ENCODE measurements at places on chromosomes 6 and 20. TPM values are rescaled to one million over a fixed set of nuclear protein-coding genes. Genes with fewer than 3 reads are reported as not detected.

- no peak for ATAC-seq
Measured at GRCh38 chr6:41594326-41594725, 43.9 kb upstream of the MDFI start.

GRCh38 chr6:40407239-40407638 lies 179.9 kb downstream of the LRFN2 start:
- ATAC-seq, result no peak

DNA sequence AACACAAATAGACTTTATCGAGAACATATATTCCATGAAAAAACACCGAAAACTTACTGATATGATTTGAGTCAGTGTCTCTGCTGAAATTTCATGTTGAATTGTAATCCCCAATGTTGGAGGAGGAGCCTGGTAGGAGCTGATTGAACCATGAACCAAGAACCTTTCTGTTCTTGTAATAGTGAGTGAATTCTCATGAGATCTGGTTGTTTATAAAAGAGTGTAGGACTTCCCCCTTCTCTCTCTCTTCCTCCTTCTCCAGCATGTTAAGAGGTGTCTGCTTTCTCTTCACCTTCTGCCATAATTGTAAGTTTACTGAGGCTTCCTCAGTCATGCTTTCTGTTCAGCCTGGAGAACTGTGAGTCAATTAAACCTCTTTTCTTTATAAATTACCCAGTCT lies 1289.3 kb upstream of the CITED2 start:
- ATAC-seq, result no peak

DNA sequence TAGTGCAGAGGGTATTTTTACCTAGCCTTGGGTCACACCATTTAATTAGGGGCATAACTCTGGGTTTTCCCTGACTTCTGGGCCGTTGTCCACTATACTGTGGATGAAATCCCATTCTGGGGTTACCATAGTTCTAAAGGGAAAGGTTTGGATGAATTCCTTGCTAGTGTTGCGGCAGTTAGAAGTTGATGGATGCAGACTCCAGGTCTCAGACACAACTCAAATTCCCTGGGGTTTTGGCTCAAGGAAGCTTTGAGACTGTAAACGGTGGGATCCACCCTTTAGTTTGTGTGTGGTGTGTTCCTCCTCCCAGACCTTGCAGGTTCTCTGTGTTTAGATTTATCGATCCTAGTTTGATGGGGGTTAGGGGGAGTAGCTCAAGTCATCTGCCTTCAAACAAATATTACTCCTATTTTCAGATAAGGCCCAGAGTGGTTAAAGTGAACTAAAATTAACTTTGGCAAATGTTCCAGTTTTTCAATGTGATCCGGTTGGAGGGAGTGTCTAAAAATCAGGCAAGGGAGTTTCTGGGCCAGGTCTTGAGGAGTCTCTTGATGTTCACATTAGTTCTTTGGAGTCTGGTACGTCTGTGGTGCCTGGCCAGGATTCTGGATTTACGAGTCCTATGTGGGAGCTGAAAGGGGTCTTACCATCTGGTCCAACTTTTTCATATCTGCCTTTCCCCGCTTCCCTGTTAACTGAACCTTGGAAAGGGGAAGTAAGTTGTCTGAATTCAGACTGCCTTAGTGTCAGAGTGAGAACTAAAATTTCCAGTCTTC lies 1.5 kb downstream of the RALY start:
- ATAC-seq, result no peak

DNA sequence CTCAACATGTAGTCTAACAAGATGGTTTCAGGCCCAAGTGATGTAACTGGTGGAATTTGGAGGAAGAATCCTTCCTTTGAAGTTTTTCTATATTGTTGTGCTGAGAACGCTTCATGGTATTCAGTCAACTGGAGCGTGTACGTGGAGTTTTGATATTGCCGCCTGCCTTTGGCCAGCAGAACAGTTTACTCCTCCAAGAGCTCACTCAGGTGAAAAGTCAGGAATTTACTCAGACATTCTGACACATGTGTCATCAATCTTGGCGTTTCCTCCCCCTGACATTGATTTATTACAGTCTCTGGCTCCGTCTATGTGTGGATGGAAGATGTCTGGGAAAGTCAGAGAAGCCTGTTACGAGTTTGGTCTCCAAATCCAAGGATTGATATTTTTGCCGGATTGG lies 19.0 kb upstream of the TGM2 start:
- peak; percentile 78 for ATAC-seq

MTFR2 gene
- 4.3 TPM for total RNA-seq
